Forelimb muscle (tissue), 1 donor: ENCODE measurements at places on chromosomes 7 and 10. TPM values are rescaled to one million over a fixed set of nuclear protein-coding genes. Genes with fewer than 3 reads are reported as not detected.

GRCh38 chr7:44538798-44539668 lies 2.1 kb downstream of the NPC1L1 start:
- DNase-seq: no peak

- no peak for DNase-seq
These were observed 290.3 kb upstream of the VWC2 start for GRCh38 chr7:49483142-49483541.

DNA sequence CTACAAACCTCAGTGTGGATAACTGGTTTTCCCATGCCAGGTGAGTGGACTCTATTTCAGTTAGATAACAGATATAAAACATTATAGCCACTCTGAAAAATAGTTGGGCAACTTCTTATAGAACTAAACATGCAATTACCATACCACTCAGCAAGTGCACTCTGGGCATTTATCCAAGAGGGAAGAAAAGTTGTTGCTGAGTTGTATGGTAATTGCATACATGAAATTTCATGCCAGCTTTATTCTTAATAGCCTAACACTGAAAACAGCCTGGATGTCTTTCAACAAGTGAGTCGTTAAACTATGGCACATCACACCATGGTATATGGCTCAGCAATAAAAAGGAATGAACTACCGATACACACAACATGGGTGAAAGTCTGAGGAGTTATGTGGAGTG lies 10.6 kb upstream of the UPP1 start:
- no peak for DNase-seq

- DNase-seq: no peak
These were observed 6.3 kb downstream of the PLEKHA8 start for GRCh38 chr7:30034501-30034900.

The CNTNAP2 gene
- polyA plus RNA-seq: 6.1 TPM

The SPDYE8 gene
- polyA plus RNA-seq: 0.20 TPM

DNA sequence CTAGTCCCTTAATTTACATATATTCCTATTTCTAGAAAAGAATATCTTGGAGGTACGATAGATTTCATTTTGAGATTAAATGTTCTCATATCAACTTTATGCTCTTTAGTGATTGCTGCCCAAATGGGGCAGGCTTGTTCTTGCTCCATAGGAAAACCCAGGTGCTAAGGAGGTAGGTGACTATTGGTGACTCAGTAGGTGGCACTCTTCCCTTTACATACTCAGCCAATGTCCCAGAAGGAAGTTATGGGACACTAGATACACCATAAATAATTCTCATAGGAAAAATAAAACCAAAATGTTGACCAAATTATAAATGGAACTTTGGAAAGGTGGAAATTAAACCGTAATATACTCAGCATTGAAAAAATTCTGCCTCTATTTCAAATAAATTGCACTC lies 4.0 kb downstream of the SKAP2 start:
- DNase-seq: no peak

The C10orf53 gene
- not detected for polyA plus RNA-seq

The CADPS2 gene
- 3.9 TPM for polyA plus RNA-seq

- no peak for DNase-seq
These were observed 1011.3 kb downstream of the XPNPEP1 start for GRCh38 chr10:108911814-108912541.

DNA sequence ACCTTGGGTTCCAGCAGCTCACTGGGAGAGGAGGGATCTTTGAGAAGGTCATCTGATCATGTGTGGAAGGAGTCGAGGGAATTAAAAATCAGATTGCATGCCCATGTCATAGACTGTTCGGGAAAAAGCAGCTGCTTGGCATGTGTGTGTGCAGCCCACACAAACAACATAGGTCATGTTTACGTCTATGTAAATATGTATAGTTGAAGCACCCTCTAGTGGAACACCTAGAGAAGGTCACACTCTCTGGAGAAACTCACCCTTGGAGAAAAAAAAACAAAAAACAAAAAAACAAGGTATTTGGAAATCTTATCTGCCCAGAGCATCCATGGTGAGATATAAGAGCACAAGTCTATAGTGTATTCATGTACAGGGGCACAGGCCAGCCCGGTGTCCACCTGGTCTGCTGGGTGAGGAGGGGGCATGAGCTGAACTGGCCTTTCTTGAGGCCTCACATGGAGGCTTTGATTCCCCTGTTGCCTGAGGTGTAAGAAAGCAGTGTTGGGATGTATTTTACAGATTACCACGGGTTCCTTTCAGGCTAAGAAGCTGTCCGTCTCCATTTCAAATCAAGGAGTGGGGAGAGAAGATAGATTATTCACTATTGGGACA lies 98.0 kb downstream of the NPY start:
- no peak for DNase-seq

DNA sequence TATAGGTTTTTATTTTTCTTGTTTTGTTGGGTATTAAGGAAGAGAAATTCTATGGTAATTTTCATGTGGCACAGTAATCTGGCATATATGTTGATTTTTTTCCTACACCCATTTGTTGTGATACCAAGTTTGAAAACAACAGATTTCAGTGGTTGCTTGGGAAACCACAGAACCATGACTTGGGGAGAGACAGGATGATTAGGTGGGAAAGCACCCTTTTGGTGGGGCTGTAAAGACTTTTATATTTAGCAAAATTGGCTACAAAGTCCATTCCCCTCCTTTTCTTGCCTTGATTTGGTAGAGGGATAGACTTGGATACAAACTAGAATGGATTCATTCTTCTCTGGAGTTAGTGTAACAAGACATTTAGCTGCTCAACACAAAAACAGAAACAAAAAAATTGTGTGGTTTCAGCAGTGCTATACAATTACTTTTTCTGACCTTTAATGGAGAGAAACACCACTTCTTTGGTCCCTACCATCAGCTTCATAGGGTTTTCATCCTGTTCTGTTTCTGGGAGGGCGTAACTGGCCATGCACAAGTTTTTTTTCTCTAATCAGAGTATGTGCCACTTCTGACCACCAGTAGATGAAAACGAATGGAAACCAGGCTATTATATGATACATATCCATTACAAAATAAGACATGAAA lies 52.7 kb downstream of the FIGNL1 start:
- no peak for DNase-seq

GRCh38 chr7:159091480-159092475 lies 52.9 kb downstream of the VIPR2 start:
- DNase-seq: no peak

The AVPI1 gene
- polyA plus RNA-seq: 6.0 TPM

DNA sequence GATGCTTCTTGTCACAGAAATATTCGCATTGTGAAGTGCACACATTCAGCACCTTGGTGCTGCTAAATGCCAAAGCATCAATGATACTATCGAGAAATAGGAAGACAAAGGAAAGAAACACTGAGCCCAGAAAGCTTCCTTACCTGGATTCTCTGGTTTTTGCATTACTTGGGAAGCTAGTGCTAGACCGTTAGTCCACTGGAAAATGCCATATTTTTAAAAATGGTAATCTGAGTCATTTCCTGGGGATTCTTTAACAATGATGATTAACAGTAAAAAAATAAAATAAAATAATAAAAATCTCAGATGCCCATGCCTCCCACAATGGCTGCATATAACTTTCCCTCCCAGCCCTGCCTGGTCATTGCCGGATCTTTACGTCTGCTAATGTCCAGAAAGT lies 420.1 kb upstream of the MGMT start:
- DNase-seq: no peak

GRCh38 chr10:101817337-101818118 lies 716 bp downstream of the OGA start:
- DNase-seq: no peak

The TSPAN15 gene
- polyA plus RNA-seq: 69.5 TPM

The NODAL gene
- polyA plus RNA-seq: 0.46 TPM

The ZNF33B gene
- polyA plus RNA-seq: 18.8 TPM

The CC2D2B gene
- 1.5 TPM for polyA plus RNA-seq

- DNase-seq: no peak
These were observed 568 bp downstream of the PRSS2 start for GRCh38 chr7:142771353-142771723.

The HOXA1 gene
- 0.77 TPM for polyA plus RNA-seq

GRCh38 chr7:57215423-57215822 lies 83.2 kb upstream of the ZNF479 start:
- DNase-seq: no peak

DNA sequence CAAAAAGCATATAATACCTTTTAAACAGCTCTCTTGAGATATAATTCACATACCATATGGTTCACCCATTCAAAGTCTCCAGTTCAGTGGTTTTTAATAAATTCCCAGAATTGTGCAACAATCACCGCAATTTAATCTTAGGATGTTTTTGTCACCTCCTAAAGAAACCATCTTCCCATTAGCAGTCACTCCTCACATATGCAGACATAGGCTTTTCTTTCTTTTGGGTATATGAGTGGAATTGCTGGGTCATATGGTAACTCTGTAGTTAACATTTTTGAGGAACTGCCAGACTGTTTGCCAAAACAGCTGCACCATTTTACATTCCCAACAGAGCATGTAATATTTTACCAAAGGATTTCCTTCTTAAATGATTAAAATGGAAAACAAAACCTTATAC lies 57.0 kb downstream of the CC2D2B start:
- DNase-seq: peak; percentile 1
